ENCODE measurements at places on chromosomes 2 and 18. TPM values are rescaled to one million over a fixed set of nuclear protein-coding genes. Genes with fewer than 3 reads are reported as not detected.
A peak's percentile ranks its signal among the peaks of the same experiment; 100 is the strongest.

GRCh38 chr2:54964271-54964670 is 86.0 kb downstream of the RTN4 start:
- H3K4me1 ChIP-seq: peaks cover 6% of the 10 kb centered on the region
- H3K27ac ChIP-seq: no peak overlapping the region
- H3K36me3 ChIP-seq: peaks cover 14% of the 10 kb centered on the region

DNA sequence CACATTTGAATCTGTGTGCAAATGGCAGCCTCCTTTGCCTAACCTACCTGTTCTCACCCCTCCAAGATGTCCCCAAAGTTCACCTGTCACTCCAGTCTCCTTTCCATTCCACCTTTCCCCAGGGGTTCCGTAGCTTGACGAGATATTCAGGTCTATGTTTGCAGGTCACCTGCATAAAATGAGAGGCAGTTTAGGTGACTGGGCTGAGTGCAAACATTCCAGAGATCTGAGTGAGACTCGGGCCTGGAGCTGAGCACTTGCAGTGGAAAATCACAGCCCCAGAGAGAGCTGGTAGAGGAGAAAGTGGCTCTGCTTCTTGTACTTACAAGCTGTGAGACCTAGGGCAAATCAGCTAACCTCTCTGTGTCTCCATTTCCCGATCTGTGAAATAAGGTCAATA is 20.1 kb downstream of the CAPN14 start:
- H3K27ac ChIP-seq: no peak overlapping the region
- H3K4me1 ChIP-seq: no peaks in the 10 kb centered on the region
- H3K4me3 ChIP-seq: no peak overlapping the region
- DNase-seq: no peak
- peaks cover 14% of the 10 kb centered on the region for H3K27me3 ChIP-seq

Gene NOP58
- polyA plus RNA-seq: 54.0 TPM

Gene ITGB6
- polyA plus RNA-seq: not detected

DNA sequence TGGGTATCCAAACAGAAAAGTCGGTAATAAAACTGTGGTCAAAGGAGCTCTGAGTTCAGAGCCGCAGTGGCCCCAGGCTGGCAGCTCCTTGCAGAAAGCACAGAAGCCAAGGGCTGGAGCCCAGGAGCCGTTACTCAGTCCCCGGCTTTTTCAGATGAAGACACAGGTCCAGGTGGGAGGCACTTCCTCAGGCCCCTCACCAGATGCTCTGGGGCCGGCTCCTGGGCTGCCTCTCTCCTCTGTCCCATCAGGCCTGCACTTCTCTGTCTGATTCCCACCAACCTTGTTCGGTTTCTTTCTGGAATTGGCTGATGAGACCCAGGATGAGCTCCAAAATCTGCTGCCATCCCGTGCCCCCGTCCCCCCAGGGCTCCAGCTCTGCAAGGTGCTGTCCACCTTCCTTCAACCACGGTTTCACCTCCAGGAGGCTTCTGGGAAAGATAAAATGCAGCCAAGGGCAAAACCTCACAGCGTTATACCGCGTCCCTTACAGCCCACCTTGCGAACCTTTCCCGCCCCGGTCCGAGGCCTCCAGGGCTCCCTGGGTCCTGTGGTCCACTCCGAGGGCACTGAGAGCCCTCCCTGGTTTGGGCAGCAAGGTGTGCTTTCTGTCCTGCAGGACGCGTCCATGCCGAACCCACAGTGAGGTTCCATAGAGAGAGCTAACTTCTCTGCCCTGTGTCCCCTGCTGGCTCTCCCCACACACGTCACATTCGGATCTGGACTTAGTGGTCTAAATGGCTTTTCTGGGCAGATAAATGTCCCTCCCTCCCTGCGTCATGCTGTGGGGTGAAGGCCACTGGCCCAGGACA is 102.9 kb downstream of the TPO start:
- H3K27ac ChIP-seq: no peak overlapping the region
- H3K36me3 ChIP-seq: no peaks in the 10 kb centered on the region
- peaks cover 5% of the 10 kb centered on the region for H3K27me3 ChIP-seq
- H3K4me3 ChIP-seq: no peak overlapping the region
- no peak for DNase-seq
- no peaks in the 10 kb centered on the region for H3K4me1 ChIP-seq

GRCh38 chr18:3610813-3611212 is 160.8 kb downstream of the TGIF1 start:
- no peak overlapping the region for H3K4me3 ChIP-seq
- peaks cover 19% of the 10 kb centered on the region for H3K4me1 ChIP-seq
- no peak overlapping the region for H3K27ac ChIP-seq
- H3K27me3 ChIP-seq: no peaks in the 10 kb centered on the region
- no peaks in the 10 kb centered on the region for H3K36me3 ChIP-seq

DNA sequence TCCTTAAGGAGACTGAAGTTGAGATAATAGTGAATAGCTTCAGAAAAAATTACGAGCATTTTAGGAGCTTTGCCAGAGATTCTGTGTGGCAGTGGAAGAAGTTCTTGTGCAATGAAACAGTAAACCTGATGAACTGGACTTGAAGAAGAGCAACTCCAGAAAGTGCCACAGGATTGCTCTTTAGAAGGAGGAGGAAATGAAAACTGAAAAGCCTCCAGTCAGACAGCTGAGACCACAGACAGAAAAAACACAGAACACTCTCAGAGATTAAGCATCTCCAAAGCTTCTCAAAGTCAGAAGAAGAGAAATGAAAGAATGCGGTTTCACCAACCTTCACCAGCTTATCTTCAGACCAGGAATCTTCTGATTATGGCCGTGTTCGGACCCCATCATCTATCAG is 329.7 kb upstream of the CNTNAP5 start:
- H3K27ac ChIP-seq: no peak overlapping the region
- H3K27me3 ChIP-seq: no peaks in the 10 kb centered on the region
- H3K4me1 ChIP-seq: no peaks in the 10 kb centered on the region

Gene SLC66A3
- polyA plus RNA-seq: 27.0 TPM

GRCh38 chr18:55907453-55908175 is 319.6 kb upstream of the TCF4 start:
- H3K36me3 ChIP-seq: no peaks in the 10 kb centered on the region
- H3K4me1 ChIP-seq: no peaks in the 10 kb centered on the region
- no peaks in the 10 kb centered on the region for H3K27me3 ChIP-seq
- peak; percentile 13 for DNase-seq
- H3K27ac ChIP-seq: no peak overlapping the region

Gene GIGYF2
- 18.3 TPM for polyA plus RNA-seq

- peak; percentile 86 for DNase-seq
- no peaks in the 10 kb centered on the region for H3K36me3 ChIP-seq
- H3K4me3 ChIP-seq: no peak overlapping the region
Measured at GRCh38 chr2:31318361-31319336, 84.7 kb downstream of the EHD3 start.

GRCh38 chr2:51011254-51011653 is 20.7 kb downstream of the NRXN1 start:
- H3K4me3 ChIP-seq: no peak overlapping the region
- H3K27me3 ChIP-seq: no peaks in the 10 kb centered on the region
- H3K4me1 ChIP-seq: peaks cover 2% of the 10 kb centered on the region
- no peak overlapping the region for H3K27ac ChIP-seq
- H3K36me3 ChIP-seq: no peaks in the 10 kb centered on the region
- DNase-seq: no peak

- peaks cover 26% of the 10 kb centered on the region for H3K4me1 ChIP-seq
- peak within 1 kb of the TSS; percentile 53 for H3K4me3 ChIP-seq
- DNase-seq: no peak
- peak within 1 kb of the TSS; percentile 18 for H3K27ac ChIP-seq
Measured at GRCh38 chr2:73984203-73984921, at the start of gene TET3. Gene TET3 (plus strand): TSS chr2:73984910. CDS start chr2:73986404, 1,494 bp downstream.

Gene DYSF
- polyA plus RNA-seq: 0.09 TPM

- no peaks in the 10 kb centered on the region for H3K27me3 ChIP-seq
- no peak for DNase-seq
- no peaks in the 10 kb centered on the region for H3K4me1 ChIP-seq
- H3K36me3 ChIP-seq: 0 out of 2 replicates have a peak, but pooled peaks cover 1% of the 10 kb centered on the region
- H3K27ac ChIP-seq: no peak overlapping the region
Measured at GRCh38 chr2:236070236-236070635, 98.0 kb downstream of the GBX2 start.

Gene DNAJC5G
- not detected for polyA plus RNA-seq

DNA sequence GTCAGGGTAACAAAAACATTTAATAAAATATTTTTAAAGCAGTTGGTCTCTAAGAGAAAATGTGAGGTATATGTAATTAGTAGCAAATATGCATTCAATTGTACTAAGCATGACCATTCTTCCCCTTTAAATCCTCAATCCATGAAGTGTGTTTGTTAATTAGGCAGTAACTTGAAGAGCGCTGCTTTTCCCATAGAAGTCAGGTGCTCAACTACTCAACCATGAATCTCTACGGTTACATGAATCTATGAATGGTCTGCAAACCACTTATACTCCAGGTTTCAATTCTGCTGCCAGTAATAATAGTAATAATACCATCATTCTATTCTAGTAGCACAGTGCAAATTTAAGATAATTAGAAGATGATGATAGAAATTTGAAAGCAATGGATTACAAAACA is 55.8 kb downstream of the SLC8A1 start:
- peaks cover 11% of the 10 kb centered on the region for H3K4me1 ChIP-seq
- no peaks in the 10 kb centered on the region for H3K36me3 ChIP-seq
- DNase-seq: no peak
- H3K27me3 ChIP-seq: no peaks in the 10 kb centered on the region
- no peak overlapping the region for H3K4me3 ChIP-seq

- no peaks in the 10 kb centered on the region for H3K36me3 ChIP-seq
- no peaks in the 10 kb centered on the region for H3K4me1 ChIP-seq
- no peaks in the 10 kb centered on the region for H3K27me3 ChIP-seq
Measured at GRCh38 chr2:138730497-138731030, 49.6 kb downstream of the NXPH2 start.

DNA sequence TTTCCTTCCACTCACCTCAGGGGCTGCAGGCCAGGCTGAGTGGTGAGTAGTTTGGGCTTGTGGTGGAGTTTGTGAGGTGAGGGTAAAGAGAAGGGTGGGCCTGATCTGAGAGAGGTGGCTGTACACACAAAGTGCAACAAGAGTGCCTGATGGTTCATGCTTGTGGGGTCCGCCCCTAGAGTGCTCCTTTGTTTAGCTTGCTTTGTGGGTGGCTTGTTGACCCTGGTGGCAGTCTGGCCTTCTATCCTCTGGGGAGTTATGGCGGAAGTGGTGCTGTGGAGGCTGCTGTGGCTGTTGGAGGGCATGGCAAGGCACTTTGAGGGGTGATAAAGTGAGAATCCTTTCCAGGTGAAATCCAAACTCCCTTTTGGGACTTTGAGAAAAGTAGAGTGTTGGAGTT is 10.6 kb downstream of the UBE2F start:
- H3K36me3 ChIP-seq: peaks cover 29% of the 10 kb centered on the region
- no peak overlapping the region for H3K4me3 ChIP-seq
- DNase-seq: no peak
- peaks cover 5% of the 10 kb centered on the region for H3K4me1 ChIP-seq
- no peaks in the 10 kb centered on the region for H3K27me3 ChIP-seq
- no peak overlapping the region for H3K27ac ChIP-seq

Measured in IMR-90 (cell line).